ENCODE measurements at places on chromosomes 4 and X.

- no peak for DNase-seq
These were observed 232.5 kb upstream of the POF1B start for GRCh38 chrX:85611926-85612325.

DNA sequence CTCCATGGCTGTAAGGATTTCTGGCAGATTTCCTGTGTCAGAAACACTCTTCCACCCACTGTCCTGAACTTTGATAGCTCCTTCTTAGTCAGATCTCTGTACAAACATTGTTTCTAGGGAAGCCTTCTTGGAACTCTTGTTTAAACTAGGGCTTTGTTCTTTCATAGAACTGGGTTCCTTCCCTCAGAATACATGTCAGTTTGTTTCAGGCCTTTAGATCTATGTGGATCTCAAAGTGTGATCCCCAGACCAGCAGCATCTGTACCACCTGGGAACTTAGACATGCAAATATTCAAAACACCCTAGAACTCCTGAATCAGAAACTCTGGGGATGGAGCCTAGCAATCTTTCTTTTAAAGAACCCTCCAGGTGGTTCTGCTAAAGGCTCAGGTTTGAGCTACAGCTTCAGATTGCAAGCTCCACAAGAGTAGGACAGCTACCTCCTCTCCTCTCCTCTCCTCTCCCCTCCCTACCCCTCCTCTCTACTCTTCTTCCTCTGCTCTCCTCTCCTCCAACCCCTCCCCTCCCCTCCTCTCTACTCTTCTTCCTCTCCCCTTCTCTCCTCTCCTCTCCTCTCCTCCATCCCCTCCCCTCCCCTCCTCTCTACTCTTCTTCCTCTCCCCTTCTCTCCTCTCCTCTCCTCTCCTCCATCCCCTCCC, 12.7 kb downstream of the RASSF6 start:
- DNase-seq: no peak

- DNase-seq: no peak
These were observed 146.7 kb upstream of the FAM9B start for GRCh38 chrX:9180623-9181022.

DNA sequence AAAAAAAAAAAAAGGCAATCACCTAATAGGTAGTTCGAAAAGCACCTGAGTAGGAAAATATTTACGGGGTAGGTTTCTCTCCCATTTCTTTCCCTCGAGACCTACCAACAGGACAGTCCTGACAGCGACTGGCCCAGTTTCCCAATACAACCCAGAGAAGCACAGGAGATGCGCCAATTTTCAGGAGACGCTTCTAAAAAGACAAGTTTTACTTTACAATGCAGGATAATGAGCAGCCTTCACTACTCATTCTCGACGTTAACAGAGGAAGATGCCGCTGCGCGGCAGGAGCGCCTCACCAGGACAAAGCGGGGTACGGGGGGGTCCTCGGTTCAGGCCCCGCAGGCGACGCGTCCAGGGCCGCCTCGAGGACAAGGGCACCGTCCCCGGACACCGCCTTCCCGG, 708 bp downstream of the BCLAF3 start:
- peak; percentile 5 for DNase-seq

GRCh38 chr4:102828497-102828808, 1.1 kb upstream of the UBE2D3 start:
- DNase-seq: no peak

- DNase-seq: peak; percentile 32
These were observed 278 bp downstream of the RELL1 start for GRCh38 chr4:37685823-37686372.

GRCh38 chrX:134074151-134074550, 88.8 kb upstream of the GPC3 start:
- DNase-seq: no peak

DNA sequence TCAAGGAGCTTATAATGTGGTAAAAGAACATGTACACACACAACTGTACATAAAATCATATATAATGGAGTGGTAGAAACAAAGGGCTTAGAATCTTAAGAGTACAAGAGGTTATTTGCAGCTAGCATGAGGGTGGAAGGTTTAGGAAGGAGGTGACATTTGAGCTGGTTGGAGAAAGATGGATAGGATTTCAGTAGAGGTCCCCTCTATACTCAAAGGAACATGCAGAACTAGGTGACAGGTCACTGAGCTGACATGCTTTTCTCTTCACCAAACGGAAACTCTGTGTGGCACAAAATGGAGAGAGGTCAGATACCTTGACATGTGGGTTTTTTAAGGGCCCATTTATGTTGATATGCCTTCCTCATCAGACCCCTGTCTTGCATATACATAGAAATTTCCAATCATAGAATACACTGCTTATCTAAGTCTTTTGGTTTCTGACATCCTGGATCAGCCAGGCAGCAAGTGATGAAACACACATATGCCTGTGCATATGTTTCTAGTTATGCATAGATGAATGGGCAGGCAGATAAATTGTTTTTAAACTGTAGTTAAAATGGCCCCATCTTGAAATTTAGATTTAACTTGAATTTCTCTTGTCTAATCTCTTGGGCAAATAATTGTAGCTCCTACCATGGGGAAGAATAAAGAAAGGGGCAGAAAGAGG, 29.3 kb downstream of the CLCN5 start:
- DNase-seq: no peak

- DNase-seq: no peak
These were observed 76.2 kb upstream of the CD99 start for GRCh38 chrX:2614911-2615310.

GRCh38 chrX:112865464-112866025, 24.9 kb upstream of the AMOT start:
- no peak for DNase-seq

GRCh38 chrX:16278927-16279326, 111.6 kb downstream of the MAGEB17 start:
- DNase-seq: no peak

DNA sequence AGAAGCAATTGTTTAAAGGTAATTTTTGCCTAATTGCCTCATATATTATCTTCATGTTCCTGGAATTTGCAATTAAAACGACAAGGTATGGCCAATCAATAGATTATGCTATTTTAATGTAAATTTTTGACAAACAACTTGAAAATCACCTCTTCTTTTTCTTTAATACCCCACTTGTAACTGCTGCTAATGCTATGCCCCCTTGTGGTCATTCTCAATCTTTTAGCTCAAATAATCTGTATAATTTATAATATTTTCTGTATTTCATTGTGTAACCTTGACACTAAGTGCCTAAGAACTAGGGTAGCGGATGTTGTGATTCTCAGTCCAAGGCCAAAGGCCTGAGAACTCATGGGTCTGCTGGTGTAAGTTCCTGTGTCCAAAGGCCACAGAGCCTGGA, 831.7 kb upstream of the POU3F4 start:
- DNase-seq: no peak

DNA sequence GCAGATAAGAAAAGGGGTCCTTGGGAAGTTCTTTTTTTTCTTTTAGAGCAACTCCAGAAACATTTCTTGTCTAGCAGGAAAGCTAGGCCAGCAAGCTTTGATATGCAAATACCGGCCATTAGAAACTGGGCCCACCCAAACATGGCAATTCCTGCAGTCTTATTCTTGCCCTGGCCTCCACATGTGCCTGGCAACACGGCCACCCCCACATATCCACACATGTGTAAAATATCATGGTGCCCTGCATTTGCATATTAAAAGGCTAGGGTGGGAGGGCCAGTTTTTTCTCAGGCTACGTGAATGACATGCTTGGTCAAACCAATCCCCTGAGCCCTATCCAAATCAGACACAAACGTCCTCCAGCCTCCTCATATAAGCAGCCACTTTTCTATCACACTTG, 171.7 kb upstream of the ZCCHC13 start:
- no peak for DNase-seq

GRCh38 chr4:6265546-6265945, 4.1 kb upstream of the WFS1 start:
- DNase-seq: no peak

DNA sequence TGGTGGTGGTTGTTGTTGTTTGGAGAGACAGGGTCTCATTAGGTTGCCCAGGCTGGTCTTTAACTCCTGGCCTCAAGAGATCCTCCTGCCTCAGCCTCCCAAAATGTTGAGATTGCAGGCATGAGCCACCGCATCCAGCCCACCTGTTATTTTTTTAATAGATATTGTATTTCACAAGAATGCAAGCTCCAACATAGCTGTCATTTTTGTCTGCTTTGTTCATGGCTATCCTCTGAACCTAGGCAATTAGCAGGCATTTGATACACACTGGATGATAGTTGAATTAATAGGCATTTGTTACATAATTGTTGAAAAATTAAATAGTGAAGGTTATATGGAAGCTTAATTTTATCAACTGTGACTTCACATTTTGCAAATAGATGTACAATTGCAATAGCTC, 64.7 kb downstream of the BANK1 start:
- no peak for DNase-seq

DNA sequence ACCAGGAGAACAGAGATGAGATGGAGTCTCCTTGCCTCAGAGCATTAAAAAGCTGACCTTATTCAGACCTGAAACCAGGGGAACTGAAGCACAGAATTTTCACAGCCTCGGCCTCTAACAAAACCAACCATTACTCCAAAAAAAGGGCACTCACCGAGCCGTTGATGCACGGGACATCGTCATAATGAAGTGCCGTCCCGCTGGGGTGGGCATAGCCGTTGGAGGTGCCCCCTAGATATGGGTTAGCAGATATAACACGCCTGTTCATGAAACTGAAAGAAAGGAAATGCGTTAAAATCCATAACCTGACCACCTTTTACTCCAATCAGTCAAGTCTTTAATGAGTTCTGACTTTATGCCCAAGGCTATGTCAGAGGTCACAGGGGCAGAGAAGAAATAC, 153.6 kb downstream of the AFAP1 start:
- no peak for DNase-seq

GRCh38 chrX:16869393-16870094, 618 bp downstream of the RBBP7 start:
- DNase-seq: peak; percentile 34

DNA sequence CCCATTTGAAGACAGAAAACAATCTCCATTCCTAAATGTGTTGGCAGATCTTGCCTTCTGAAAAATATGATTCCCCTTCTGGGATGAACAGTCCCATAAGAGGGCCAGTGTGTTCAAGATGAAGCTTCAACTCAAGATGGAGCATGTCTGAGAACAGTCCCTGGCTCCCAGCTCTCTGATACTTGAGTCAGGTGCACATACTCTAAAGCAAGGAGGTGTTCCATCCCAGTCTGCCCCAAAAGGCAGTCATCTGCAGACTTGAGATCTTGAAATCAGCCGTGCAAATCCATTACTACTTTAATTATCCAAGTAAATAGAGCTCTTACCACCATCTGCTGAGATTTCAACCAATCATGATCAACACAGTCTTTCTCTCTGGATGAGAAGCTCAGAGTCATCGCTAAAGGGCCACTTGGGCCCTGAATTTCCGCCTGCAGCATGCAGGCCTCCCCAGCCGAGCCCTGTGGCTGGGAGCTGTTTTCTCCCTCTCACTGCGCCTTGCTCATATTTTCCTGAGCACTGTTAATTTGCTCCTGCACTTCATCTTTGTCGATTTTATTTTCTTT, 22.2 kb downstream of the CCDC149 start:
- DNase-seq: no peak

Measured in CD4-positive, alpha-beta T cell treated with Interleukin-2 at 100 ng/mL for 4 hours (primary cell).